ENCODE measurements at places on chromosomes 5 and 9.

DNA sequence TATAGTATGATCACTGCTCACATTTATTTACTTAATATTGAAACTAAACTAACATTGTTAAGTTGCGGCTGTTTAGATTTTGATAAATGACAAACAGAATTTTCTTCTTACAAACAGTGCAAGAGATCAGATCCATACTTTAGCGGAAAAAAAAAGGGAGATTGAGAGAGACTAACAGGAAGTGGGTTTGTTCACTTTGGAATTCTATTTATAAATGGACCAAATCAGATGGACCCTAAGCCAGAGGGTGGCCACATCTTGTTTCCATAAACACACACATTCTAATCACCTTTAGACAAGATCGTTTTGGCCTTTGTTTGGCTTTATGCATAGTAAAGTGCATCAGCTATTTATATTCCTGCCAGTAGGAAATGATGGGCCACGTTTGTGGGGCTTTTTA, 381.4 kb upstream of the CD180 start:
- no peak for DNase-seq

GRCh38 chr5:150066901-150067396, 19.4 kb downstream of the CSF1R start:
- peak; percentile 35 for DNase-seq

DNA sequence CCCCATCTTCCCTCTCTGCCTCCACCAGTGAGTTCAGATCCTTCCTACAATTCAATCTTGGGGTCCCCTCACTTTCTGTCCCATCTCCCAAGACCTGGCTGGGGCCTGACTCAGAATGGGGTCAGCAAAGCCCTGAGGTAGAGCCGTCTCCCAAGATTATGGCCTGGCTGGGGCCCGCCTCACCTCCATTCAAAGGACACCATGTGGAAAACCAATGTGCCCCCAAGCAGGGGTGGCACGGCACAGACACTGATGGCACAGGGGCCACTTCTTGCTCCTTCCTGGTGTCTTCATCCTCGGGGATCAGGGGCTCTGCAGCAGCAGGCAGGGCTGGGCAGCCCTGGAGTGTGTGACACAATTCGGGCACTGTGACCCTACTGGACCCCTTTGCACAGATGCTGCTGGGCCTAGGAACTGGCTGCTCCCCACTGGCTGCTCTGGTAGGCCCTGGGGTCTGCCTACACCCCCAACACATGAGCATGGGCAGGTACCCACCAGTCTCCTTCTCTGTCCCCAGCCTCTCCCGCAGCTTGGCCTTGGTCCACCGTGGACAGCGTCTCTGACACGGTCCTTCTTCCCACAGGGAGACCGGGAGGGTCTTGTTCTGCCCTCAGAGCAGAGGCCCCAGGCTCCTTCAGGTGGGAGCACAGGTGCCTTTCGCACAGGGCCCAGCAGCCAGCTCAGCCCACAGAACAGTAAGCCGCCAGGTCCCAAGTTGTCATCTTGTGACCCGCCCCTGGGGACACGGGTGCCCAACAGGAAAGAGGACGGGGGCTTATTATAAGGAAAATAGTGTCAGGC, 89.5 kb downstream of the ADAMTS2 start:
- DNase-seq = no peak

- DNase-seq = no peak
These were observed 13.5 kb downstream of the STX17 start for GRCh38 chr9:99919930-99920329.

GRCh38 chr9:16869882-16870595, 431 bp downstream of the BNC2 start:
- no peak for DNase-seq

DNA sequence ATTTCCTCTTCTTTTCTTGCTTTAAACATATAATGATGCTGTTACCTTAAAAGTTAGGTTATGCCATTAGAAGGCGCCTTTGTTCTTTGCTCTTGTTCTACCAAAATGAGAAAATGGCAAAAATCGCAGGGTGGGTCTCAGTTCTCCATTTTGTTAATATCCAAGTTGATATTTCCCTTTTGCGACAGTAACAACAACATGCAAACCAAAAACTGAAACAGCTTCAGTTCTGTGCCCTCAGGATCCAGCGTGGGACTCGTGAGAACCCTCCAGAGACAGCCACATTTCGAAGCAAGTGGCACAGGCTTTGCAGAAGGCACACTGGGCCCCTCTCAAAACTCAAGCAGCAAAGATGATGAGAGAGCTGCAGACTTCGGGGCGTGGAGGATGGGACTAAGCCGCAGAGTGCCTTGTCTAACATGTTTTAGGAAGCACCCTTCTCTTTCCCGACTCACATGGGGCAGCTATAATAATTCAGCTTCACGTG, 33.0 kb upstream of the LCP2 start:
- no peak for DNase-seq

DNA sequence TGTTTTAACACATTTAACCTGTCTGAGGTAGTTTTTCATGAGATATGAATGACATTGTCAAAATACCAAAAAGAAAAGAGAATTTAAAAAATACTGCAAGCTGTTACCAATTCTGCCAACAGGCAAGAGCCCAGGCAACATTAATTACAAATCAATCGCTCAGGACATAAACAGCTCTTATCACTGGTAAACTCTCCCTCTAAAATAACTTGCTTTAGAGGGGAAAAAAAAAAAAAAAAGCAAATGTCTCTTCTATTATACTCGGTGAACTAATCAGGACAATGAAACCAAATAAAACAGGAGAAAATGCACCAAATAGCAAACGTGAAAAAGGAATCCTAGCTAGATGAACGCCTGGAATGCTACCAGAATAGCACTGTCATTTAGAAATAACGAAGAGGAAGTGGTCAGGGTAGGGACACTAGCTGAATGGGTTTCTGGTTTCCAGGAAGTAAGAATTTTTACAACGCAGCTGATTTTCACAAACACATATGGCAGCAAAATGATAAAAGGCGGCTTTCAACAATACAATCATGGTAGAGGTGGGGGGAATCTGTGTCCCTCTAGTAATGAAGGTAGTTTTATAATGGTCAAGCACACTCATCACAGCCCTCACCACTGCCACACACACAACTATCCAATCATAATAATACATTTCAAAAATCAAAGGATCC, 94.9 kb downstream of the DENND1A start:
- peak; percentile 16 for DNase-seq

DNA sequence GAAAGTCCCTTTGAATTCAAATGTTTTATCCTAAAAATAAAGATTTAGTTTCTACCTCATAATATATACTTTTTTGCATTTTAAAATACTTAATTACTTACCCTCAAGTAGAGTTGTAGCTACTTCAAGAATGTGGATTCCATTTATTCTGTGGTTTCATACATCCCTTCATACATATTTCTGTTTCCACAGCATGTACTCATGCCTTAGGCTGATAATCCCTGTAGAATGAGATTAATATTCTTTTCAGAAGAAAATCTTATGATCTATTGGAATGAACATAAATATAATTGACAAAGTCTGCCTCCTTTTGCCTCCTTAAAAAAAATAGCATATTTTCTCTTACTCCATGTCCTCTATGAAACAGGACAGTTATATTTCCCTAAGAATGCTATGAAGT, 465.7 kb downstream of the DTWD2 start:
- DNase-seq = no peak

DNA sequence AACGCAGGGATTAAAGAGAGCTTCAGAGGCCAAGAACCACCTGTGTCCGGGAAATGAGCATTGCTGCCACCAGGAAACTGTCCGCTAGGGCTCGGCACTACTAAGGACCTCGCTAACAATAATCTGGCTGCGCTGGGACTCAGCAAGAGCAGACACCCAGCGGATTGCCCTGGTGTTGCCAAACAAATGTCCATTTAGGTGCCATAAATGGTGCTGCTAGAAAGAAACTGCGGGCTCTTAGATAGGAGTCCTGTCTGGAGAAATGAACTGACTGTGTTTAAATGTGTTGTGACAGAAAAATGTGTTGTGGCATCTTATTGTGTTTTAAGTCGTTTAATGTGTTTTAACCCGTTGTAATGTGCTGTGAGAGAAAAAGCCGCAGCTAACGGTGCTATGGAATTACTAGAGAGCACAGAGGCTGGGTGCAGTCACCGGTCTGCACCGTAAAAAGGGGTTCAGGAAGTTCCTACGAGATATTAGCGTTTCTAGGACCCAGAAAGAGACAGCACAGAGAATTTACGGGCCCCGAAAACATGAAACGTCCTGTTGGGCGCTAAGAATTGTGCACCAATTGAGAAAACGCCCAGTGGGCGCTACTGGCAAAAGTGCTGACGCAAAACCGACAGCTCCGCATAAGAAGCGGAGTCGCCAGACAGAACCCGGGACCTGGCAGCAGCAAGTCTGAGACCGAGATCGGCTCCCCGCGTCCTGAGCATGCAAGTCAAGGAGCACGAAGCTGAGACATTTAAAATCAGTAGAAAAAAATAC, 90.6 kb downstream of the ANXA2R start:
- peak; percentile 63 for DNase-seq

GRCh38 chr5:135263022-135263668, 135.9 kb downstream of the MACROH2A1 start:
- no peak for DNase-seq

- no peak for DNase-seq
These were observed 17.4 kb downstream of the TMOD1 start for GRCh38 chr9:97518909-97519307.

DNA sequence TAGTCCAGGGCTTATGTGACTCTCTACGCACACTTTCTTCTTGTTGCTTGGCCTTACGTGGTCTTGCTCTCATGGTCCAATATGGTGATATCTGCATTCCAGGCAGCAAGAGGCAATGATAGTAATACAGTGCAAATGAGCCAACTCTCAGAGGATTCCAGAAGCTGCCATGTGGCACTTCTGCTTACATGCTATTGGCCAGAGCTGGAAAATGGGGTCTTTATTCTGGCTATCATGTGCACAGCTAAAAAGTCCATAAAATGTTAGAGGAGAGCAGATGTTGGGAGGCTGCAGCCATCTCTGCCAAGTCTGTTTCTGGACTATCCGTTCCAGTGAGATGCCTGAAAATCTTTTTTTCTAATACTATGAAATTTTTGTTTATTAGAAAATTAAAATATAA, 2.9 kb upstream of the SEPTIN8 start:
- DNase-seq = no peak

DNA sequence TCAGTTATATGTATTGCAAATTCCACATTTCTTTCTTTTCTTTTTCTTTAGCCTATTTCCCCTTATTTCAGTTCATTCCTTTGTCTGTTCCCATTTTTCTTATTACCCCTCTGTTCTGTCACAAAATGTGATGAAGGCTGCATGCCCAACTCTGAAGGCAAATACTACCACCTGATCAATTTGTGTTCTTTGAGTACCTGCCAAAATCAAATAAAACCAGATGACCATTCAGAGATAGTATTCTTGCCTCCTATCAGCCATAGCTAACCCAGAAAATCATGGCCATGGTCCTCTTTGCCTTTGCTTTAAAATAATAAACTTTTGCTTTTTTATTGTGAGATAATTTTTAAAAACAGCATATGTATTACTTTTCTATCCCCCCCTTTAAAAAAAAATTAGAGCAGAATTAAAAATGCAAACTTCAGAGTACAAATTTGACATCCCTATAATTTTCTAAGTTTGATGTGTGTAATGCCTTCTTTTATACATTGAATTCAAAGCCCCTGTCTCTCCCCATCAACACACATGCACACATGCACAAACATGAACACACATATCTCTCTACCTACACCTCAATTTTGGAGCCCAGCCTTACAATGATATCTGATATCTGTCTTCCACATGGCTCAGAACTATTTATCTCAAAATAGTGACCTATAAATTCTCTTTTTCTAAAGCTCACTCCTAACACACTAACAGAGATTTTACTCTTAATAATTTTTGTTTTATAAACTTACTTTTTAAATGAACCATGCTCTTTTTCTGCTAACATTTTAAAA, 3.5 kb downstream of the RFESD start:
- DNase-seq = no peak

GRCh38 chr9:107274096-107274495, 9.0 kb upstream of the RAD23B start:
- DNase-seq = no peak

GRCh38 chr5:77337686-77338085, 127.2 kb downstream of the PDE8B start:
- DNase-seq = no peak

GRCh38 chr9:70642341-70642740, 227.9 kb upstream of the KLF9 start:
- DNase-seq = no peak

DNA sequence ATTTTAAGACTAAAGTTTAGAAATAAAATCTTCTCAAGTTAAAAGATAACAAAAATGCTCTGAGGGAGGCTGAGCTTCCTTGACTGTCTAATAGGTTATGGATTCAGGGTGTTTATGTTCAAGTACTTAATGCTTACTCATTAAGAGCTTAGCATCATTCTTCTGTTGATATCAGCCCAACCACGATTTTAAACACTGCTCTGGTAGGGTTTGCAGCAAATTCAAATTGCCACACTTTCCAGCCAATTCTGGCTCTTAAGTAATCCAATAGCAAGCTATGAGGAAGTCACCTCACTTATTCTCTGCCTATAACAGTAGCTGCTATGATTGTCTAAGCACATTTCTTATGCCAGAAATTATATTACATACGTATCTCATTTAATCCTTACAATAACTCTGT, 191.0 kb upstream of the KIF2A start:
- no peak for DNase-seq

DNA sequence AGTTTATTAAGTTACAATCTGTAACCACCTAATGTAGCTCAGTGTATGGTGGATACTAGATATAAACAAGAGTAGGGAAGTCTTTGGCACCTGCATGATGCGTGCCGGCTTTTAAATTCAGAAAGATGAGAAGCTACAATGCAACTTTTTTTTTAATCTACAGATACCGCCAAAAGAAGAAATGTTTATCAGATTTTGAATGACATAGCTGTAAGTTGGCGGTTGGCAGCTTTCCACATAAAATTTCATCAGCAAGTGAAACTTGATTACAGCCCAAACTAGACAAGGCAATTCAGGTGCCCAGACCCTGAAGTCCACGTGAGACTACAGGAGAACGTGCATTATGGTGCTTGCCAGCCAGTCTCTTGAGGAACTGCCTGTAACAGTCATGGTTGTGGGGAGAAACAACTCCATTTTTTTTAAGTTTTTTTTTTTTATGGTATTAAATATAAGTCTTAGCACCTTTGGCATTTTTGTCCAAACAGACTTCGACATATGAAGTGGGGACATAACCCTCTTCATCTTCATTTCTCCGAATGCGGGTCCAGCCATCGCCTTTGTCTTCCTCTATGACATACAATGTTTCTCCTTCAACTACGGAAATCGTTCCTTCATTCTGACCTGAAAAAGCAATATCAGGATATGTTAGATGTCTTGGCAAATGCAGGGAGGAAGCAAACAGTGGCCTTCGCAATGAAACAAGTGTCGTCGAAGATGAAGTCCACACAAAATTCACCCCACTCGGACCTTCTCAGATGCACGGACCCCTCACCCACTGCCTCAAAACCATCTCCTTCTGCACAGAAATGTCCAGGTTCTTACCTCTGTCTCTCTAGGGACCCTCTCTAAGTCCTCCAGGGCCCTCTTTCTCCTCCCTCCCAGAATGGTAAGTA, 60.4 kb downstream of the USP20 start:
- no peak for DNase-seq

All from SIG-M5 (cell line).